Upper lobe of left lung (tissue), 6 donors: ENCODE measurements at places on chromosomes 6 and 20. TPM values are rescaled to one million over a fixed set of nuclear protein-coding genes. Genes with fewer than 3 reads are reported as not detected.

Gene IL17A
- total RNA-seq: not detected

Gene PTCRA
- total RNA-seq: not detected

Gene PRND
- total RNA-seq: not detected

Gene REM1
- total RNA-seq: 3.1 TPM

Gene DNMT3B
- total RNA-seq: 1.8 TPM

Gene CCHCR1
- 5.5 TPM for total RNA-seq

GRCh38 chr20:64024141-64024990, 11.6 kb upstream of the C20orf204 start:
- DNase-seq: no peak

- peak; percentile 65 for DNase-seq
Observed at GRCh38 chr6:95496769-95497426, 80.4 kb upstream of the MANEA start.

- DNase-seq: no peak
Observed at GRCh38 chr6:137495703-137496336, 1.6 kb upstream of the OLIG3 start.

GRCh38 chr6:15442467-15442866, 196.6 kb downstream of the JARID2 start:
- DNase-seq: no peak

DNA sequence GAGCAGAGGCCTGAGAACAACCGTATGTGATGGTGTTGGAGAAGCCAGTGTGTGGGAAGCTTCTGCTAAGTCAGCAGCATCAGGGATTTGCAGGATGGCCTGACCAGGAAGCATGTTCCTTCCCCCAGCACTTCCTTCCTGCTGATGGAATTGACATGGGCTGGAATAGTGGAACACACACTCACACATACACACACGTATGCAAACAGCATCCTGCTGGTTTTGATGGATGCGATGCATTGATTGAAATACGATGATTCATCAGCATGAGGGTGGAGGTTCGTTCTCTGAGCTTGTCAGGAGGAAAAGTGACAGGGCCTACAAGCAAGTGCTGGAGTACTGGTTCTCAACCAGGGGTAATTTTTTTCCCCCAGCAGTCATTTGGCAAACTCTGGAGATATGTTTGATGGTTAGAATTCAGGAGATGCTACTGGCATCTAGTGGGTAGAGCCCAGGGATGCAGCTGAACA, 229.1 kb downstream of the NFATC2 start:
- no peak for DNase-seq

- DNase-seq: no peak
Observed at GRCh38 chr20:36311141-36311853, 5.2 kb downstream of the DLGAP4 start.

GRCh38 chr6:21158873-21159272, 434.7 kb upstream of the SOX4 start:
- no peak for DNase-seq

GRCh38 chr20:49669601-49670189, 44.0 kb downstream of the B4GALT5 start:
- no peak for DNase-seq

DNA sequence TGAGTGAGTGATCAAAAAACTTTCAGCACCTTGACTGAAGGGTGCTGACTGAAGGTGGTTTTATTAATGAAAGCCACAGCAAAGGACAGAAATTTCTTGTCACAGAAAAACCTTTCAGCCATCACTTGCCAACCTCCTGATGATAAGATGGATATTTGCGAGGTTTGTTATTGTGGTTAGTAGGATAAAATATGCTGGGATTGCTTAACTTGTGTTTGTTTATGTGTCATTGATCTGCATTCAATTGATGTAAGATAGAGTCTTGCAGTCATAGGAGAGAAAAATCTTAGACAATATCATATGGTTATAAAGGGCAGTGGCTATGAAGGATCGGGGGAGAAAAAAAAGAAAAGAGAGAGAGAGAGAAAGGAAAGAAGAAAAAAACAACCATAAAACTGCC, 1.2 kb downstream of the TSBP1 start:
- no peak for DNase-seq

DNA sequence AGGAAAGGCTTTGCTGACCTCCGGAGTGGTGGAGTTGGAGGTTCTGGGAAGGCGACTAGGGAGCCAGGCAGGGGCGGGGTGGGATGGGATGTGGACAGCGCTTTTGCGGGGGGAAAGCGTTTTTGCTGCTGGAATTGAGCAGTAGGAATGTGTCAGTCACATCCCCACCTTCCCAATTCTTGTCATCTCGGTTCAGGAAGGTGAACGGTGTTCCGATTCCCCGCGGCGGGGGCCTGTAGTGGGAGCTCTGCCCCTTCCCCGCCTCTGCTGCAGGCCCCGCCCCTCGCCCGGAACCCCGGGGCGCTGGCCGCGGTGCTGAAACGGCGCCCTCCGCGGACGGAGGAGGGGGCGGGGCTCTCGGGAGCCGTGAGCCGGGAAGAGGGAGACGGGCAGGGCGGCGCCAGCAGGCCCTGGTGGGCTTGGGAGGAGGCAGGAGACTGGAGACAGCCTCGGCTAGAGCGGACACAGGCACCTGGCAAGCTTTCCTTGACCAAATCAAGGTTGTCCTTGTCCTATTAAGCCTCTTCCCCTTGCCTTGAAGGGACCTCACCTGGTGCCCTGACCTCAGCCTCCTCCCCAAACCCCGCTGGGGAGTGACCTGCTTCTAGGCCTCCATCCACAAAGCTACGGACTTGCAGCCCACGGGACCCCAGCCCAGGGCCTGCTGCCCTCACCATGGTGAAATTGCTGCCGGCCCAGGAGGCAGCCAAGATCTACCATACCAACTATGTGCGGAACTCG, at the start of gene LHFPL5:
TSS of gene LHFPL5 (plus strand) at position 357 of the 741 bp plus-strand sequence. CDS start at position 676, 319 bp downstream.
- peak; percentile 91 for DNase-seq

GRCh38 chr6:125995972-125996580, 9.7 kb downstream of the TRMT11 start:
- DNase-seq: peak; percentile 68

GRCh38 chr20:11808841-11809240, 108.9 kb upstream of the BTBD3 start:
- no peak for DNase-seq

GRCh38 chr20:55095745-55096400, 620.5 kb downstream of the DOK5 start:
- DNase-seq: no peak
